Activated CD8-positive, alpha-beta memory T cell treated with anti-CD3 and anti-CD28 coated beads, Interleukin-2, amount 10 ng/mL, durations not matched to agents 7 days and 5 days (primary cell): ENCODE measurements at places on chromosomes 2 and 18. TPM values are rescaled to one million over a fixed set of nuclear protein-coding genes. Genes with fewer than 3 reads are reported as not detected.

DSG1 gene
- total RNA-seq = not detected

EFR3B gene
- 0.23 TPM for total RNA-seq

TXNL4A gene
- total RNA-seq = 140 TPM

EVX2 gene
- total RNA-seq = not detected

GPD2 gene
- total RNA-seq = 23.6 TPM

TUBA4B gene
- not detected for total RNA-seq

CPO gene
- total RNA-seq = not detected

MOCOS gene
- total RNA-seq = 0.40 TPM

SLC30A3 gene
- total RNA-seq = 0.47 TPM

ADCYAP1 gene
- not detected for total RNA-seq

DNA sequence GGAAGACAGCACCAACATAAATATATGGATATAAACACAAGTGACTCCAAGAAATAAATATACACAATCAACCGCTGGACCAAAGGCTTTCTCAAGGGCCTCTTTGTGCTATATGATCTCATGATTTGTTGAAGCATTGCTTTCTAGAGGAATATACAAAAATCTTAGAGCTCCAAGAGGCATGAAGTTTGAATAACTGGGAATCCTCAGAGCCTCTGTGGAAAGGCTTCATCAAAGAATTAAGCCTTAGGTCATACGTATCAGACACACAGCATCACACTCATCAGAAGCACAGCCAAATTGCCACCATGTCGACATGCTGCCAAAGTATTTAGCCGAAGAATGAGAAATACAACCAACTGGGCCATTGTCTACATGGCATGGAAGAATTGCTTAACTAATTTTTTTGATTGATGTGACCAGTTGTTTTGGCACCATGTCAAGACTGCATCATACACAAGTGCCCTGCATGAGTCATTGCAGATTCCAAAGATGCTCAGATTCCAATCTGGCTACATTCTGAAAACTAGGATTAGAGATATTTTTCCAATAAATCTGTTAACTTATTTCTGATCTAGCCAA lies 860.6 kb upstream of the ZEB2 start:
- H3K36me3 ChIP-seq = no peaks in the 10 kb centered on the region
- no peak for DNase-seq
- H3K4me1 ChIP-seq = no peaks in the 10 kb centered on the region

DNA sequence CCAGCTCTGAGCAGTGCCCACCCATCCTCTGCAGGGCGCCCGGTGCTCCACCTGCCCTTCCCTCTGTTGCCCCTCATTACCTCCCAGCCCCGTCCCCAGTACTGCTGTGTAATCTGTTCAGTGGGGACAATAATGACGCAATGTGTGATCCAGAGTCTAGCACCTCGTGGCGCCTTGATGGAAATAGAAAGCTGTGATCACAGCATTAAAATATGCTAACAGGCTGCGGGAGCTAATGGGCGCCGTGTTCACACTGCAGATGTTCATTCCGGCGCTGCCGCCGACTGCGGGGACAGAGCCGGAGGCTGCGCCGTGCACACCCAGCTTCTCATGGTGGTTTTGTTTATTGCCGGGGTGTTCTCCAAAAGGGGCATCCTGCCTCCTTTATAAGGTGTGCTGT lies 235.2 kb downstream of the LDLRAD4 start:
- H3K4me3 ChIP-seq = no peak overlapping the region
- DNase-seq = no peak
- H3K27ac ChIP-seq = no peak overlapping the region
- no peaks in the 10 kb centered on the region for H3K27me3 ChIP-seq
- H3K4me1 ChIP-seq = peaks cover 19% of the 10 kb centered on the region

GRCh38 chr2:15633043-15633970 lies 41.6 kb downstream of the DDX1 start:
- H3K27me3 ChIP-seq = no peaks in the 10 kb centered on the region
- peaks cover 35% of the 10 kb centered on the region for H3K36me3 ChIP-seq
- H3K27ac ChIP-seq = no peak overlapping the region
- no peak overlapping the region for H3K4me3 ChIP-seq

- no peak overlapping the region for H3K27ac ChIP-seq
- no peaks in the 10 kb centered on the region for H3K27me3 ChIP-seq
- no peak for DNase-seq
- H3K36me3 ChIP-seq = peaks cover 68% of the 10 kb centered on the region
- H3K4me3 ChIP-seq = no peak overlapping the region
Measured at GRCh38 chr2:54629390-54629789, 94.1 kb upstream of the EML6 start.

- H3K4me1 ChIP-seq = no peaks in the 10 kb centered on the region
- no peaks in the 10 kb centered on the region for H3K36me3 ChIP-seq
- no peak overlapping the region for H3K27ac ChIP-seq
- DNase-seq = no peak
Measured at GRCh38 chr18:9771977-9772660, 64.0 kb downstream of the RAB31 start.

GRCh38 chr2:70711191-70711590 lies 56.8 kb downstream of the ADD2 start:
- DNase-seq = no peak
- H3K36me3 ChIP-seq = no peaks in the 10 kb centered on the region
- no peak overlapping the region for H3K27ac ChIP-seq
- peaks cover 2% of the 10 kb centered on the region for H3K27me3 ChIP-seq
- no peak overlapping the region for H3K4me3 ChIP-seq

DNA sequence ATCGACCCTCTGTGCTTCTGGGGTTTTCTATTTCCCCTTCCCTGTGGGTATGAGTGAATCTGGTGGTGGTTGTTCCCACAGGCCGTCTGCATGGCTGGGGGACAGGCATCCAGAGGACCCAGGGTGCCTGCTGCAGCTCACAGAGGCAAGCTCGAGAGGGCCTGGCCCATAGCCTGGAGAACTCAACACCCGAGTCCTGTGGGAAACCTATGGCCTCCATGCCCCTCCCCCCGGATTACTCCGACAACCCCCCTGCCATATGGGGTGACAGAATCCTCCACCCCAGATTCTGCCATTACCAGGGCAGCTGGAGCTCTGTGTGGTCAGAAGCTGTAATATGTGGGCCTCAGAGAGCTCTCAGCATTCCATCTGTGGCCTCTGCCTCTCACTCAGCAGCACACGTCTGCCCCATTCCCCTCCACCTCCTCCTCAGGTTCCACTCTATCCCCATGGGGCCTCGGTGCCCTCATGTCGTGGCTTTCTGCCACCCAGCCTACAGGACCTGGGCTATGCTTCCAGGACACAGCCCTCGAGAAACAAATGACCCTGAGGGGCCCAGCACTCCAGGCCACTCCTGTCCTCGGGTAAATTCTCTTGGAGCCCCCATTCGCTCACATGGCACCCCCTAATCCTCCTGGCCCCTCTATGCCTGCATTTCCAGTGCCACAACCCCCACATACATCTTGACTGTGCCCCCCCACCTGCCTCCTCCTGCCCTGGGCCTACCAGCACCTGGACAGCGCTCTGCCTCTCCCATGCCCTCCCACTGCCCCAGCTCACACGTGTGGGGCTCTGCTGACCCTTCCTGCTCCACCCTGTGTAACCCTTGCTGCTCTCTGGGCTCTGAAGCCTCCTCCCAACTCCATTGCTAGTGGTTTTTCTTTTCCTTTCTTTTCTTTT lies 3.6 kb downstream of the MZT2A start:
- DNase-seq = no peak
- H3K36me3 ChIP-seq = peaks cover 12% of the 10 kb centered on the region
- H3K4me3 ChIP-seq = no peak overlapping the region
- peaks cover 21% of the 10 kb centered on the region for H3K4me1 ChIP-seq
- no peaks in the 10 kb centered on the region for H3K27me3 ChIP-seq
- H3K27ac ChIP-seq = no peak overlapping the region

GRCh38 chr18:57780318-57780705 lies 22.8 kb downstream of the ATP8B1 start:
- H3K4me3 ChIP-seq = no peak overlapping the region
- no peaks in the 10 kb centered on the region for H3K36me3 ChIP-seq
- peaks cover 11% of the 10 kb centered on the region for H3K4me1 ChIP-seq

- no peaks in the 10 kb centered on the region for H3K4me1 ChIP-seq
- no peak for DNase-seq
- no peak overlapping the region for H3K4me3 ChIP-seq
- H3K36me3 ChIP-seq = no peaks in the 10 kb centered on the region
Measured at GRCh38 chr2:206886696-206887095, 52.6 kb upstream of the CPO start.

DNA sequence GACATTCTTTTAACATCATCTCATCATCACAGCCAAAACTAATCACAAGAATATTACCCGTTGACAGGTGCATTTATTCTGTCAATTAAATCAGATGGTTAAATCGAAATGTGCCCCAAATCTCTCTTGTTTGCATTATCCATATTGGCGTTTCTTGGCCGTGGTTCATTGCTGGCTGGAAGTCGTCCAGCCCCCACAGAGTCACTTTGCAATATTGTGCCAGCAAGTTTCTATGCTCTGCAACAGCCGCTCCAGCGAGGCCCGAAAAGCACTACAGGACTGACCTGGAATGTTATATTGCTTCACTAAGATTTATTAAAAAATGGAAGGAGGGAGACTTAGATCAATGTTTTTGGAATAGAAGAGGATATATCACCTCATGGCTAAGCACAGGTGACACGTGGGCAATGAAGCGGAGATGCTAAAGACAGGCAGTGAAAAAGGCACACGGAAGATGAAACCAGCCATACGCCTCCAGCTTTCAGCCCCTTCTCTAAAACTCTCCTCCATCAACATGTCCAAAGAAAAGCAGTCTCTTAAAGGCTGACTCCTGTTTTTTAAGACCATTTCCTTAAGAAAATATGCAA lies 176.8 kb upstream of the VRK2 start:
- H3K27me3 ChIP-seq = no peaks in the 10 kb centered on the region
- no peaks in the 10 kb centered on the region for H3K4me1 ChIP-seq
- no peak overlapping the region for H3K27ac ChIP-seq
- no peaks in the 10 kb centered on the region for H3K36me3 ChIP-seq

- no peaks in the 10 kb centered on the region for H3K4me1 ChIP-seq
- no peaks in the 10 kb centered on the region for H3K36me3 ChIP-seq
- H3K27ac ChIP-seq = no peak overlapping the region
- DNase-seq = no peak
- H3K4me3 ChIP-seq = no peak overlapping the region
Measured at GRCh38 chr2:57190007-57190406, 856.6 kb upstream of the VRK2 start.

- H3K27ac ChIP-seq = no peak overlapping the region
- H3K4me3 ChIP-seq = no peak overlapping the region
- peaks cover 38% of the 10 kb centered on the region for H3K4me1 ChIP-seq
- DNase-seq = no peak
- H3K27me3 ChIP-seq = no peaks in the 10 kb centered on the region
Measured at GRCh38 chr2:144471305-144472045, 48.4 kb downstream of the ZEB2 start.

- H3K4me1 ChIP-seq = no peaks in the 10 kb centered on the region
- H3K27ac ChIP-seq = no peak overlapping the region
- DNase-seq = no peak
Measured at GRCh38 chr18:10100941-10101701, 187.3 kb downstream of the VAPA start.

DNA sequence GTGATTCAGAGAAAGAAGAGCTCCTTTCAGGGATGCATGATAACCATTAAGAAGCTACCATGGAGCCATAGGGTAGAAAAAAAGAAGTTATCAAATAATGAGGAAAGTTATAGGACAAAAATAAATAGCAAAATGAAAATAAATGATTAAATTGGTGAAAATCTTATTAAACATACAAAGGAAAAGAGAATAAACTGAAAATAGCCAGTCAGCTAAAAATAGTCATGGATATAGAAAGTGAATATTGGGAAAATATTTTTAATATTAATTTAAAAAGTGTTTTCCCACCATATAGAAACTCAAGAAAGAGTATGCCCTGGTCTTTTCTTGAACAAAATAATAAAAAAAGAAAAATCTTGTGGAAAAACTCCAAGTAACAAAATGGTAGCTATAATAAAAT lies 209.2 kb upstream of the CDH19 start:
- no peak overlapping the region for H3K4me3 ChIP-seq
- H3K4me1 ChIP-seq = no peaks in the 10 kb centered on the region
- no peak overlapping the region for H3K27ac ChIP-seq
- no peaks in the 10 kb centered on the region for H3K36me3 ChIP-seq

- H3K36me3 ChIP-seq = no peaks in the 10 kb centered on the region
- H3K27ac ChIP-seq = no peak overlapping the region
- peaks cover 21% of the 10 kb centered on the region for H3K27me3 ChIP-seq
- no peak overlapping the region for H3K4me3 ChIP-seq
Measured at GRCh38 chr2:168396131-168396530, 59.9 kb upstream of the CERS6 start.

- no peaks in the 10 kb centered on the region for H3K27me3 ChIP-seq
- H3K36me3 ChIP-seq = peaks cover 7% of the 10 kb centered on the region
- no peaks in the 10 kb centered on the region for H3K4me1 ChIP-seq
- peak; percentile 49 for DNase-seq
- H3K27ac ChIP-seq = no peak overlapping the region
- H3K4me3 ChIP-seq = no peak overlapping the region
Measured at GRCh38 chr2:212863185-212863588, 288.2 kb downstream of the IKZF2 start.

GRCh38 chr2:48249631-48250473 lies 280.1 kb upstream of the STON1 start:
- DNase-seq = no peak
- no peaks in the 10 kb centered on the region for H3K36me3 ChIP-seq
- H3K4me1 ChIP-seq = peaks cover 14% of the 10 kb centered on the region
- H3K4me3 ChIP-seq = no peak overlapping the region

DNA sequence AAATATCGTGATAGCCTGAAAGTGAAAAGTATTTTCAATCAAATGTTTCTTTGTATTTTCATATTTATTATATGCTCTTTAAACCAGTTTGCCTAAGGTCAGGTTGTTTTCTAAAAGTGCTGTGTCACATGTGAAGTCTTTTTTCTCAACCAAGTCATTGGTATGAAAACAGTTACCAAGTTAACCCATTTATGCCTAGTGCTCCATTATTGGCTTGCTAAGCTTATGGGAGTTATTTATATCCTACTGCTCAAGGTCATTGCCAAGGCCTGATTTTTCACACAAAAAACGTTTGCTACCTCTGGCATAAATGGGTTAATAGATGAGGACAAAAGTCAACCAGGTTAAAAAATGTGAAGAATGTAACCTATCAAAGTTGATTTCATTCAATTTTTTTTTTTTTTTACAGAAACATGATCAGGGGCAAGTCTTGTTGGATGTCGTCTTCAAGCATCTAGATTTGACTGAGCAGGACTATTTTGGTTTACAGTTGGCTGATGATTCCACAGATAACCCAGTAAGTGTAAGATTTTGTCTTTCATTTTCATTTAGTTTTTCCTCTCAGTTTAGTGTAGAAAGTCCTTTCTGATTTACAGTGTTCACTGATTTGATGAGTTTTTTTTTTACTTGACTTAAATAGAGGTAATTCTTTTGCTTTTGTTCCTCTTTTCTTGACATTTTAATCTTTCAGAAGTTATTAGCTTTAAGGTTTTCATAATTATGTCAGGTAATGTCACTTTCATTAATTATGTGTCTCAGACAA lies 102.6 kb downstream of the PTPN4 start:
- DNase-seq = no peak
- peak overlapping the region; percentile 87 for H3K27ac ChIP-seq
- peaks cover 38% of the 10 kb centered on the region for H3K36me3 ChIP-seq
